Foreskin melanocyte (primary cell): ENCODE measurements at places on chromosomes 3 and 15.
A peak's percentile ranks its signal among the peaks of the same experiment; 100 is the strongest.

DNA sequence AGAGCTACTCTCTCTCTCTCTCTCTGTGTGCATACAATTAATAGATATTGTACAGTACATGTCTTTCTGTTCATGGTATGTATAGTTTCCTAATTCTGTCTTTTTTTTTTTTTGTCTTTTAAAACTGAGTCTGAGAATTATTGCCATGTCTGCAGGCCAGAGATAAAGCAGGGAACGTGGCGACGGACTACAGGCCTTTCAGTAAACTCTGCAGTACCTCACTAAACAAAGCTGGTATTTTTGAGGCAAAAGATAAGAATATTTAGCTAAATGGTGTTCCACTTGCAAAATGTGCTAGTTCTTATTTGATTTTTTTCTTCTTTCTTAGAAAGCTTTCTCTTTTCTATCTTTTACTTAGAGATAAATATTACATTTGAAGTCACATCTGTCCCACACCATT lies 44.0 kb upstream of the EHHADH start:
- no peak for DNase-seq

DNA sequence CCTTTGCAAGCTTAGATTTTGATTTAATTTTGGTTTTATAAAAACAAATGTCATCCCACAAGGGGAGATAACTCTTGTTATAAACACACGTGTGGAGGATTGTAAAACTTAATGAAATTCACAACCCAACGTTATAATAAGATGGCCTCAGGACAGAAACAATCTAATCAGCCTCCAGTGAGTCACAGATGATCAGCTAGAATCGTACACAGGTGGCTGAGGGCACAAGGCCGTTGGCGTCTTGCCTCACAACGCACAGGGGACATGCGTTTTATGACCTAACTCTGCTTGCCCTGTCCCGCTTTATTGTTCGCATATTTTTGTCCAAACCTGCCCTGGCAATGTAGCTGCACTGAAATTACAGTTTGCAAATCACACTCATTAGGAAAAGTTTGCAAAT lies 121.9 kb upstream of the PDZRN3 start:
- no peak for DNase-seq

GRCh38 chr3:33993631-33994030 lies 195.2 kb downstream of the PDCD6IP start:
- no peak for DNase-seq

GRCh38 chr15:22918056-22918455 lies 62.1 kb downstream of the CYFIP1 start:
- DNase-seq: peak; percentile 37

GRCh38 chr15:88835119-88835518 lies 31.9 kb downstream of the ACAN start:
- no peak for DNase-seq

DNA sequence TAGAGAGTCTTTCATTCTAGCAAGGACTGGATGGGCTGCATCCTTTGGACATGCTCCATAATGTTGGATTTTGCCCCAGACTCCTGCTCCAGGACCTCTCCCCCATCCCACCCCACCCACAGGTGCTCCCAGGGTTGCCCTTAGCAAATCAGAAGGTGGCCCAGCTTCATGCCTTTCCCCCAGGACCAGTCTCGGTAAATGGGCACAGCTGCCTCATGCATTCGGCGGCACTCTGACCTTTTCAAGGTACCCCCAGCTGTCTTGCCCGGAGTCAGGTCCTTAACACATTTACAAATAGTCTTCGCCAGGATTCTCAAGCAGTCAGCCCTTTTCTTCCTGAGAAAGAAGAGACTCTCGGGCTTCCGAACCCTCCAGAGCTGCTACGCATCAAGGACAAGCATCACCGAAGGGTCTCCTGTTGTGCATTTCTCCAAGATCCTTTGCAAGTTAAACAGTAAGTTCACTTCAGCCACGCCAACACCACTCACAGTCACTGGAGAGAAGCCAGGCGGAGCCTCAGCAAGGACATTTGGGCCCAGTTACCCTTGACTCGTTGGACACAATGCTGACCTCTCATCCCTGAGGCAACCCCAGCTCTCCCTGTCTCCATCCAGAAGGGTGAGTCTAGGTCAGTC lies 287.8 kb downstream of the FAM43A start:
- no peak for DNase-seq

GRCh38 chr3:127718916-127719290 lies 46.2 kb downstream of the ABTB1 start:
- DNase-seq: no peak

GRCh38 chr15:77804210-77804609 lies 171.5 kb upstream of the LINGO1 start:
- no peak for DNase-seq

- peak; percentile 73 for DNase-seq
These were observed 963.4 kb downstream of the ROBO1 start for GRCh38 chr3:78804251-78805037.

DNA sequence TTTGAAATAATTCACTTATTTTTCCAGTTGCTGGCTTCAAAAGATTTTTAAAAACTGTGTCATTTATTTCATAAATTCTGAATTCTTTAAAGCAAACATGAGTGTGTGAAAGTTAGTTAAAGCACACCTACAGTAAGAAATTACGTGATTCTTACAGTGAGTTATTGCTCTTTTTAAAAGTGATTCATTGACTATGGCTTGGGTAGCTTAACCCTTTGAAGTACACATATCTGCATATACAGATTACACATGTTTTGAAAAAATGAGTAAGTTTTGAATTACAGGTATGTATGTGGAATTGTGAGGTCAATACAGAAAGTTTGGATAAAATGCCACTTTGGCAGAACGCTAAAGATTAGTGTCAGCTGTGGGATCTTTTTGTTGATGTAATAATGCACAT lies 64.5 kb upstream of the MBNL1 start:
- DNase-seq: no peak

- DNase-seq: no peak
These were observed 504.4 kb downstream of the FHIT start for GRCh38 chr3:60746695-60747416.

DNA sequence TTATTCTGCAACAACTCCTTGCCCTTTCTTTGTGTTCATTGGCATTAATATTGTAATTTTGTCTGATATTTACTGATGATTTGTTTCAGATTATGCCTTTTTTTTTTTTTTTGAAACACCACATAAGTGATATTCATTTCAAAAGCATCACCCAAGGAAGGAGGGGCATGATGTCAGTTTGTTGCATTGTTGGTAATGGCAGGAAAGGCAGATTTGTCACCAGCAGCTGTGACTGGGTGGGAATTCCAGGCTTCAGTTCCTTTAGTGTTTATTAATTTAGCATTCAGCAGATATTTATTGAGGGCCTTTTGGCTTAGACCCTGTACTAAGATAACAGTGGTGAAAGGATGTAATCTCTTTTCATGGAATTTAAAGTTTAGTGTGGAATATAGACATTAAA lies 19.5 kb downstream of the SENP2 start:
- DNase-seq: no peak

GRCh38 chr3:58008141-58009025 lies at the start of gene FLNB:
FLNB (plus strand) TSS chr3:58008422; CDS start chr3:58008565, 143 bp downstream.
- DNase-seq: peak; percentile 34

DNA sequence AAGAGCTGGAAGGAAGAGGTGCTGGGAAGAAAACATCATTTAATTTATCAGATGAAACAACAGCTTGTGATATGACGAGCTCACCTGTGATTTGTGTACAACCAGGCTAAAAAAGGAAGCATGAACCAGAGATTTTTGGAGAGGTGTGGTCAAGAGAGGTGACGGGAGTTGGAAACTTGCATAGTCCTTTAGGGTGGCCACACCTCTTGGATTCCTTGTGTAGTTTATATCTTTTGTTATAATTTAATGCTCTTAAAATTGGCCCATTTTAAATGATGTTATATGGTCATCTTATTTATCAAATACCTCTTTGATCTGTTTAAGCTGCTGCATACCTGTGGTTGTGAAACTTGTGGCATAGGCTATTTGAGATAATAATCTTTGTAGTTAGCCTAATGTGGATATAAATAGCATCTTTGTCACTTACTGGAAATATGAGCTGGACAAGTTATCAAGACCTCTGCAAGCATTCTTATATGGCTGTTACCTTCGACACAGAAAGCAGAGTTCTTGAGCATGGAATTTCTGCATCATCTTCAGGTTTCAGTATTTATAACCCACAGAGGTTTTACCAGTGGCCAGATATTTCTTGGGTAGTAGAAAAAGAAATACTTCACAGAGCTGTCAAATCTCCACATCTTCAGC lies 49.1 kb downstream of the IL1RAP start:
- no peak for DNase-seq

GRCh38 chr3:17195192-17195611 lies 310.4 kb downstream of the PLCL2 start:
- DNase-seq: no peak

DNA sequence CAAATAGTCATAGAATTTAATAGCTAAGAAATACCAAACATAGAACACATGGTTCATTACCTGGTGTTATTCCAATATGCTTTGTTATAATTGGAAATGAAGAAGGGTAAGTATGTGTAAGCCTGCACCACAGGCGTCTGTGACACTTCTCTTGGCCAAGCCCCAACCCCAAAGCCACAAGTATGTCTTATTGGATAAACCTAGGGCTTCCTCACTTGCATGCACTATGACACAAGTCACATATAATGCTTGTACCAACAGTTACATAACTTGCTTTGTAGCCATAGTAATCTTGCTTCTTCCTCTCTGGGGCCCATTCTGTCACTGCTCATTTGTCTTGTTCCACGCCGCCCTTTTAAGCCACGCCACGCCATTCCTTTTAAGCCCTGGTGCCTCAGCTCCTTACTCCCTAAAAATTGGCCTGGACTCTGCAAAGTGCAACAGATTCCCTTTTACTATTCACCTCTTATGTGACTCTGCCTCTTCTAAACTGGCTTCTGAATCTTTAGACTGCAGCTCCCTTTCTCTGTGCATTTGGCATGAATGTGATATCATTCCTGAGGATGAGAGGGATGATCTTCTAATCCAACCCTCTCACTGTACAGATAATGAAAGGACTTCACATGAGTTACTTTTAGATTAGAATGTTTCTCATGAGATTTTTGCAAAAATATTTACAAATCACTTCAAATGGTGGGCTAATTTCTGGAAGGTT lies 48.1 kb upstream of the EPHA3 start:
- no peak for DNase-seq
